ENCODE measurements at places on chromosomes 3 and 15. TPM values are rescaled to one million over a fixed set of nuclear protein-coding genes. Genes with fewer than 3 reads are reported as not detected.

The PLSCR5 gene
- not detected for total RNA-seq

The CHRNA5 gene
- total RNA-seq = 3.7 TPM

The GOLGA8J gene
- total RNA-seq = 0.16 TPM

The MLF1 gene
- 191 TPM for total RNA-seq

The PP2D1 gene
- total RNA-seq = not detected

The ITGB5 gene
- total RNA-seq = 109 TPM

The ACKR4 gene
- total RNA-seq = 2.8 TPM

The MUC20 gene
- total RNA-seq = 4.6 TPM

The MYO5C gene
- 3.4 TPM for total RNA-seq

DNA sequence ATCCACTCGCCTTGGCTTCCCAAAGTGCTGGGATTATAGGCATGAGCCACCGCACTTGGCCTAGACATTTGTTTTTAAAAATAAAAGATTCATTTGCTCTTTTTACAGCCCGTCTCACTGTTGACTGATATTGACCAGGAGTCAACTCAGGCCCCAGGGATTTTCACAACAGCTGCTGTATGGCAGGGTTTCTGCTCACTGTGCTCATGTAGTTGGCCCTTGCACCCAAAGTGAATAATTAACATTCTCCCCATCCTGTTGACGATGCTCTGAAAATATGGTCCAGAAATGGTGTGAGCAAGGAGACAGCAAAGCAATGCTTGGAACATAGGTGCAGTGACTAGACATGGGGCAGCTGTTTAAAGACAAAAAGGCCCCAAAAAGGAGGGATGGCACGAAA lies 2.9 kb upstream of the CCR5 start:
- DNase-seq = no peak

DNA sequence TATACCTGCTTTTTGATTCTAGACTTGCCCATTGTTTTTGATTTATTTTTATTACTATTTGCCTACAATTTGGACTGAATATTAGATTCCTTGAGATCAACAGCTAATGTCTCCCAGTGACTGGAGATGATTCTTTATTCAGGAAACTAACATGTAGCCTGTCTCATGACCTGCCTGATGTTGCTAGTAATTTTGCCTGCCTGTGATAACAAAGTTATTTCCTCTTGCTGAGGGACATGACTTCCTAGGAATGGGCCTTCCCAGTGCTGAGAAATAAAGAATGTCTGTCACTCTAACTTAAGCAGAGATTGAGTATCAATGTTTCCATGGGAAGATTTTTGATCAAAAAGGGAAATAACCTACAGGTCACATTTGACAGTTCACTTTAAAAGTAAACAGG lies 13.4 kb upstream of the NPHP3 start:
- no peak for DNase-seq

GRCh38 chr3:25420147-25420546 lies 7.9 kb upstream of the RARB start:
- no peak for DNase-seq

DNA sequence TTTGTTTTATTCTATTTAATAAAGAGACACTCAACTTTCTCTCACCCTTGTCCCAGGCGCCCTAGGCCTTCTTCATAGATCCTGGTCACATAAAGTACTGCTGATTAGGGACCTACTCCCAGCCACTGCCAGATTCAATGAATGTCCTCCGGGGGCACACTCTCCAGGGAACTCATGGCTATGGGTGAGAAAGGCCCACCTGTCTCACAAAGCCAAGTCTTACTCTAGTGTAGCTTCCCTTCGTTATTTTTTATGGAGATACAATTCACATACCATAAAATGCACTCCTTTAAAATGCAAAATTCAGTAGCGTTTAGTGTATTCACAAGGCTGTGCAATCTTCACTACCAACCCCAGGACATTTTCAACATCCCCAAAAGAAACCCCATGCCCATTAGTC lies 87.8 kb downstream of the ADCY5 start:
- no peak for DNase-seq

DNA sequence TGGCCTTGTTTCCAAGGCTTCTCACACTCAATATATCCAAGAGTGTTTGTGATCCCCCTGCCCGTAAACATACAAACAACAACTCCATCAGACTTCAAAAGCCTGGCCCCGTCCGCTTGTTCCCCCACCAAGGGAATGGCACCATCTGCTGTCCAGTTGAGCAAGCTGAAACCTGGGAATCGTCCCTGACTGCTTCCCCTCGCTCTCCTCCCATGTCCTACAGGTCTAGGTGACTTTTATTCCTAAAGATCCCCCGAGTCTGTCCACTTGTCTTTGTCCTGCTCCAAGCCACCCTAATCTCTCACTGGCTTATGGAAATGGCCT lies 27.9 kb upstream of the FAM174B start:
- DNase-seq = no peak

- DNase-seq = no peak
These were observed 72.8 kb downstream of the GALK2 start for GRCh38 chr15:49242820-49243219.

DNA sequence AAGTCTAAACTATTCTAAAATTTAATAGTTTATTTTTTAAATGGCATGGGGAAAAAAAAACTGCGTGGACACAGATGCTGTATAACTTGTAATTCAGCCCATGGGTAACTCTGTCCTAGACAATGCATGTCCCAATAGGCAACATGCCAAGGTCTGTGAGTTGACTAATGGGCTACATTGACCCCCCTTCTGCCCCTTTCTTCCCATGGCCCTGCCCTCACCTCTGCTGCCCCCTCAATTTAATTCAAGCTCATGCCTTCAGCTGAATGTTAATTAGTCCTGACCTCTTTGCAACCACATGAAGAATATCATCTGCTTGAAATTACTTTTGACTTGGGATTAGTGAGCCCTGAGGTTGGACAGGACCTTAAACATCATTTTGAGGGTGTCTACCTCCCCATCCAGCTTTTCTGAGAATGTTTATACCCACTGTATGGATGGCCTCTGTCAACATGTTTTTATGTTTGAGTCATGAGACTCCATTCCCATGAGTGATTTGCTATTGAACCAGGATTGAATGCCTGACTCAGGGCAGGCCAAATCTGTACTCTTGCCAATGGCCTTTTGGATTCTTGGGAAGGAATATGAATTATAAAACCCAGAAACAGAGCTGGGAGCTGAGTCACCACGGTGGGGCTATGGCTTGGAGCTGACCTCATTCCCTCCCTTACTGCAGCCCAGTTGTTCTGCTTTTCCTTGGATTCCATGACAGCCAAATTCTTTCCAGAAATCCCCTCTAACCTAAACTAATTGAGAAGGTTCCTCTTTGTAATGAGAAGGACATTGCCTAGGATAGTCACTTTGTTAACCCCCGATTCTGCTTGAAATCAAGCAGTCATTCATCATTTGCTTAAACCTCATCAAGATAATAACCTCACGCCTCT lies 33.5 kb upstream of the PDE8A start:
- DNase-seq = no peak

DNA sequence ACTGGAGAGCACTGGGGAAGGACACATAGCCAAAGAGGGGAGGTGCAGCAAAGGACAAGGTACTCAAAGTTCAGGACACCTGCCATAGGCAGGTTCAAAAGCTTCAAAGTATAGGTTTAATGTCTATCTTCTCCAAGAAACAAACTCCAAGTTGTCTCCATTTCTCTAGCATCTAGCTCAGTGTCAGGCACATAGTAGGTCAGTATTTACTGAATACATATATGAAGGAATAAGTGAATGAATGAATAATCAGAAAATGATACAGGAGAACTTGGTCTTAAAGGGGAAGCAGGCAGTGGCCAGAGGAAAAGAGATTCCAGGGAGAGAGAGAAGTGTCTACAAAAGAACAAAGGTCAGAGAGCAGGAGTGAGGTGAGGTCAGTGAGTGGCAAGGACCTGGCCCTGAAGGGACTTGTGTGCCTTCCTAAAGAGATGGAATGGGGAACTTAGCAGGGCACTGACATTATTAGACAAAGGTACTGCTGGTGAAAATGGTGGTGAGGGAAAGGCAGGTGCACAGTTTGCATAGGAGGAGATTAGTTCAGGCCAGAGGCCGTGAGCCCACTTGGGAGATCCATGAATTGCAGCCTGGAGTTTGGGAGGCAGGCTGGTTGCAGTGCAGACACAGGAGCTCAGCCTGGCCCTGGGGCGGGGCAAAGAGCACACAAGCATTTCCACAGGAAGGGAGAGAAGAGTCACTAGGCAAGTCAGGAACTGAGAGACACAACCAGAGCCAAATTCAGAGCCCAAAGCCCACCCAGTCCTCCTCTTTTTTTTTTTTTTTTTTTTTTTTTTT lies 21.4 kb downstream of the TBC1D2B start:
- DNase-seq = no peak

GRCh38 chr15:90588427-90588826 lies 58.7 kb downstream of the CRTC3 start:
- no peak for DNase-seq

DNA sequence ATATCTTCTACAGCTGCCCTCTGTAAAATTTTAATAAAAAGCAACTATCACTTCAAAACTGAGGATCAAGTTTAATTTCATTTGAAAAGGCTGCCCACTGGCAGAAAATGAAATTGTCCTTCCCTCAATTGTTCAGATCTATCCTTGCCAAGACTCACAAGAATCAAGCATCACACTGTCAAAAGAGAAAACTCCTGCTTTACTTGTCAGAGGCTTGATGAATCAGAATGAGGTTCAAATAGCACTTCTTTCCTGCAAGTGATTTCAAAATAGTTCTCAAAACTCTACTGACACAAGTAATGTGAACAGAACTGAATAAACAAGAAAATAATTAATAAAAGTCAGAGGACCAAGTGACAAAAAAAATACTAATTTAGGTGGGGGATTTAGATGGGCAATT lies 70.6 kb downstream of the GOLIM4 start:
- DNase-seq = no peak

- DNase-seq = no peak
These were observed 3.4 kb downstream of the PARP9 start for GRCh38 chr3:122560680-122561079.

Data from Right ventricle myocardium inferior (tissue), 1 donor.